ENCODE measurements at places on chromosomes 12 and 14. TPM values are rescaled to one million over a fixed set of nuclear protein-coding genes. Genes with fewer than 3 reads are reported as not detected.

DNA sequence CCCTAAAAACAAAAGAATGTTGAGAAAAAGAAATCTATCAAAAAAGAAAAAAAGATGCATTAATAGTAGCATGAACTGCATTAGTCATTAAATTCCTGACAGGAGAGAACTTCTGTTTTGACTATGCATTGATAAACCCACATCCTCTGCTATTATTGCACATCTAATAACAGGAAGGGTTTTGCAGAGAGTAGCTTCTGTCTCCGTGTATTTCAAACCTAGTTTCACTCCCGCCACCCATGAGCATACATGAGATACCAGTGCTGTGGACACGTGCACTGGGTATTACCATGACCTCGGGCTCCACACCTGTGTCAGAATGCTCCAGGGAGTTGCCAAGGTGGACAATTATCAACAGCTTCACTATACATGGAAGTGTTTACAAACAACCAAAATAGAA, 449.1 kb upstream of the SOX5 start:
- DNase-seq, result no peak
- H3K27me3 ChIP-seq, result no peaks in the 10 kb centered on the region

DNA sequence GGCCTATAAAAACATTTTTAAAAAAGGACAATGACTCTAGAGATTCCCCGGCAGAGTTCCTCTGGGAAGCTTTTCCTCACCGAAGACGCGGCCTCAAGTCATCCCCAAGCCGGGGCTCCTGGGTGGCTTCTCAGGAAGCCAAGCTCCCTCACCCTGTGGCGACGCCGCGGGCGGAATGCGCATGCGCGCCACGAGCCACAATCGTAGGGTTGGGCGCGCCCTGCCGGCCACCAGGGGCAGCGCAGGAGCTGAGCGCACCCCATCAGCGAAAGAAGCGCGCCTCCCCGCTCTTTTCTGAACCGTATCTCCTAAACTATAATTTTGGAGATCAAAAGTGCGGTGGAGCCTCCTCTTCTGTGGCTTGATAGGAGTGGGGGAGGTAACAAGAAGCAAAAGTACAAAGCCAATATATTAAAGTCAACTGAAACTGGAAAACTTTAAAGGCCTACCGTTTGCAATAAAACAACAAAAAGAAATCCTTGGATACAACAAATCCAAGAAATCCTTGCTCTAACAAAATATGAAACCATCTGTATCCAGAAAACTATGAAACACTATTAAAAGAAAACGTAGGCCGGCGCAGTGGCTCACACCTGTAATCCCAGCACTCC, 17.4 kb upstream of the CHFR start:
- peaks cover 31% of the 10 kb centered on the region for H3K27me3 ChIP-seq
- no peak overlapping the region for H3K4me3 ChIP-seq
- no peak overlapping the region for H3K27ac ChIP-seq
- H3K4me1 ChIP-seq, result no peaks in the 10 kb centered on the region
- DNase-seq, result peak; percentile 69
- H3K36me3 ChIP-seq, result no peaks in the 10 kb centered on the region

- peak; percentile 75 for DNase-seq
- no peaks in the 10 kb centered on the region for H3K36me3 ChIP-seq
- H3K27ac ChIP-seq, result no peak overlapping the region
- no peaks in the 10 kb centered on the region for H3K27me3 ChIP-seq
Observed at GRCh38 chr12:24778486-24779304, 170.2 kb downstream of the BCAT1 start.

DNA sequence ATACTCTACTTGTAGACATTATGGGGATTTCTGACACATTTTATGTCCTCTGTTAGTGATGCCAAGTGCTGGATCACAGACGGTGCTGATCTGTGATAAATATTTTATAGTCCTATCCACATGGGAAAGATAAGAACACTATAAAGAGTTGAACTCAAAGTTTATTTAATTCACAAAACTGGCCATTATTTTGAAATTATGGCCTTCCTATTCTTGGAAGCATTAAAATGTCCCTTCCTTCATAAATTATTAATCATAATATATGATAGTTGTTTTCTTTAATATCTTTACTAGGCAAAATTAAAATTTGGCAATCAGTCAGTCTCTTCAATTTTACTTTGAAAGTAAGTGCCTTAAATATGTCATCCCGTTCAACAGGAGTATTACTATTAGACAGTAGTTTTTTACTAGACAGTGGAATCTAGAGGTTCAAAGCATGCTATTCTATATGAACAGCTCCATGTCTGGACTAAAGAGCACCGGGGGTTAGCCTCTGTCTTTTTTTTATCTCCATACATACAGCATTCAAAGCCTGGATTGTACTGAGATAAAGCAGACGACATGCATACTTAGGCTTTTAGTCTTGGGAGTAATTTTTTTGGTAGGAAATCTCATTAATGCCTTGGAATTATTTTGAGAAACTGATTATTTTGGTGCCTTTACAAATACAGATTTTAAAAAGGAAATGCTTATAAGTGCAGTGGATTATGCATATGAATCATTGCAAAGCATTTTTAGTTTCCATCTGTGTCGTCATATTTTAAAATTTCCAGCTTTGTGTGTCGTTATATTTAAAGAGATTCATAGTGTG, 306.1 kb upstream of the RGS6 start:
- H3K27me3 ChIP-seq, result no peaks in the 10 kb centered on the region
- H3K4me1 ChIP-seq, result peaks cover 34% of the 10 kb centered on the region
- no peak for DNase-seq
- no peak overlapping the region for H3K27ac ChIP-seq
- no peak overlapping the region for H3K4me3 ChIP-seq

DNA sequence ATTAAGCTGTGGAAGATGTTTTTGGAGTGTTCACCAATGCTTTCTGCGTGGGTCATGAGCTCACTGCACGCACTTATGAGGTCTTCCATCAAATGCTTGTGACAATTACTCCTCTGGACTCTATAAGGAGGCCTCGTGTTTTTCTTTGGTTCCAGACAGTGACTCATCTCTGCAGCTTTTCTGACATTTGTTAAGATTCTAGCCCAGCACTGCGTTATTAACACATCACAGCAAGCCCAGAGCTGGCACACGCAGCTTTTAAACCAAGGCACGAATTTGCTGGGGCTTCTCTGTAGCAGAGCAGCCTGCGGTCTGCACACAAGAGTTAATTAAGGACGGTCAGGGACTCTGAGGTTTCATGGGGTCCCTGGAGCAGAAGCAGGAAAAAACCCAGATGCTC, 16.9 kb downstream of the MEG3 start:
- H3K4me3 ChIP-seq, result no peak overlapping the region
- no peaks in the 10 kb centered on the region for H3K36me3 ChIP-seq
- DNase-seq, result peak; percentile 75
- H3K27me3 ChIP-seq, result no peaks in the 10 kb centered on the region

- H3K27ac ChIP-seq, result no peak overlapping the region
- H3K4me1 ChIP-seq, result peaks cover 8% of the 10 kb centered on the region
- H3K27me3 ChIP-seq, result no peaks in the 10 kb centered on the region
- H3K36me3 ChIP-seq, result no peaks in the 10 kb centered on the region
- H3K4me3 ChIP-seq, result no peak overlapping the region
Observed at GRCh38 chr14:77889971-77890442, 90.1 kb downstream of the ADCK1 start.

- no peak for DNase-seq
- no peaks in the 10 kb centered on the region for H3K4me1 ChIP-seq
Observed at GRCh38 chr12:54684636-54685630, 36.8 kb upstream of the DCD start.

GRCh38 chr12:120019197-120019596, 30.2 kb downstream of the BICDL1 start:
- H3K27me3 ChIP-seq, result no peaks in the 10 kb centered on the region
- no peaks in the 10 kb centered on the region for H3K4me1 ChIP-seq
- DNase-seq, result no peak

DNA sequence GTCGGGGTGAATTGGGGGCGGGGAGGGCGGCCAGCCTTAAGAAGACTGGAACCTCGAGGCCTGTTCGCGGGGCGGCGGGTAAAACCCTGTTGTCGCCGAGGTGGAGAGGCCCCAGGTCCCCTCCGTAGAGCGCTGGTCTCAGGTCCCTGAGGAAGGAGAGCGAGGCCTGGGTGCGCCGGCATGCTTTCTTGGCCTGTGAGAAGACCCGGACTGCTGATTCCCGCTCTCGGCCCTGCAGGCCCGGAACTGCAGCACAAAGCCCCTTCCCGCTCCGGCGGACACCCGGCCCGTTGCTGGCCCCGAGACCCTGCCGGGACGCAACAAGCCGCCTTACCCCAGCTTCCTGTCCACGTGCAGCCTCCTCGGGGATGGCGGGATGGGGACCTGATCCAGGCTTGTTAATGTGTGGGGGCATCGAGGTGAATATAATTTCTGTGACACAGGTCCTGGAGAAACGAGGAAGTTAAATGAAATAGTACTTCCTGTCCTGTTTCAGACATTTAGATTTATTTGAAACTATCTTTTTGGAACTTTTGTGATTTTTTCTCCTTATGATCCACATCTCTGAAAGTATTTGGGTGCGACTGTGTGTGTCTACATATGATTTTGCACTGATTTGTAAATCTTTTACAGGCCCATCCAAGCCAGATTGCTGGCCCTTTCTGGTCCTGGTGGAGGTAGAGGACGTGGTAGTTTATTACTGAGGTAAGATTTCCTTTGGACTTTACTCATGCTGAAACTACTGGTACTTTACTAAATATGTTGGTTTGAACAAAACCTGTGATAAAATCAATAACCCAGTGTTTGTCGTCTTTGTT, 600 bp downstream of the PNN start:
- H3K27me3 ChIP-seq, result no peaks in the 10 kb centered on the region
- H3K27ac ChIP-seq, result peak overlapping the region; percentile 94
- H3K4me1 ChIP-seq, result peaks cover 12% of the 10 kb centered on the region
- peaks cover 44% of the 10 kb centered on the region for H3K36me3 ChIP-seq
- peak overlapping the region; percentile 51 for H3K4me3 ChIP-seq

DNA sequence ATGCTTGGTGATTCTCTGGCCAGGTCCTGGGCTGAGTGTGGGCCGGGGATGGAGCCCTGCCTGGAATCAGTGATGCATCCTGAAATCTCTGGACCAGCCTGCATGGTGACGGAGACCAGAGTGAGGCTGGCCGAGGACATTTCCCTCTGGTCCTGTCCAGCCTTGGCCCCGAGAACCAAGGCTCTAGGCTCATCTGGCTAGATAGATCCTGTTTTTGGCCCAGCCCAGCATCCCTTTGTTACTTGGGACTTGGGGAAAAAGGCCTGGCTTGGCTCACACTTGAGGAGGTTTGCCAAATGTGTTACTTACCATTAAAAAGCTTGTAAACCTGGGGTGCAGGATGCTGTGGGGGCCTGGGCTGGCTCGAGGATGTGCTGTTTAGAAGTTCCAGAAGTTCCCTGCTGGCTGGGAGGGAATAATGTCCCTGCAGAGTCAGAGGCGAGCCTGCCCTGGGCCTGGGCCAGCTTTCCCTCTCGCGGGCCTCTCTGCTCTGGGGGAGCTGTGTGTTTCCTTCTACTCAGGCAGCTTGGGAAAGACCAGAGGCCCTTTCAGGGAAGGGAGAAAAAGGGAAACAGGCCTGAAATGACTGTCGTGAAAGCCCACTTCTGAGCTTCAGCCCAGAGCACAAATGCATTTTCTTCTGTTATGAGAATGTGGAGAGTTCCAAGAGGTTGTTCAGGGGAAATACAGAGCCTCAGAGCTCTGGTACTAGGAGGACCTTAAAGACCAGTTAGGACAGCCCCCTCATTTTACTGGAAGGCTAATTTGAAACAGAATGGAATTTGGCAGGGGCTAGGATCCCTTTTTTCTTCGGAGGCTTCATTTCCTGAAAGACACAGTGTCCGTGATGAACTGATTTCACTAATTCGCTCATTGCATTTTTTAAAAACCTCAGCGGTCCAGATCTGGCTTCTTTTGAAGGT, 47.2 kb upstream of the CTDSP2 start:
- H3K27ac ChIP-seq, result peak overlapping the region; percentile 96
- H3K36me3 ChIP-seq, result no peaks in the 10 kb centered on the region
- no peaks in the 10 kb centered on the region for H3K27me3 ChIP-seq
- H3K4me1 ChIP-seq, result peaks cover 56% of the 10 kb centered on the region
- DNase-seq, result peak; percentile 85

DNA sequence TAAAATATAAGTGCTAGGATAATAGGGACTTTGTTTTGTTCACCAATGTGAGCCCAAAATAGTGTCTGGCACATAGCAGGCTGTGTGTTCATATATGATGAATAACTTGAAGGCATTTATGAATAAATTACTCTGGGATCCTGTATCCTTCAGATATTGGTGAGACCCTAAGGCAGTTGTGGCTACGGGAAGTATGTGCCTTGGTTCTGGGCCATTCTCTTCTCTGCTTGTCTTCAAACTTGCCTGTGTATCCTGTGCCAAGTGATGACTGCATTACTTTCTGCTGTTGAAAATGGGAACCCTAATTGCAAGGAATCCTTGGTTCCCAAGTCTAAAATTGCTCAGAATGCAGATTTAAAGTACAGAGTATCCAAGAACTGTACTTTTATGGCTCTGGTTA, 67.6 kb upstream of the KTN1 start:
- H3K27me3 ChIP-seq, result no peaks in the 10 kb centered on the region
- DNase-seq, result no peak
- H3K4me1 ChIP-seq, result no peaks in the 10 kb centered on the region

- no peak overlapping the region for H3K27ac ChIP-seq
- no peak for DNase-seq
- H3K27me3 ChIP-seq, result no peaks in the 10 kb centered on the region
- H3K4me1 ChIP-seq, result no peaks in the 10 kb centered on the region
Observed at GRCh38 chr14:55749201-55749812, 169.3 kb downstream of the KTN1 start.

- no peaks in the 10 kb centered on the region for H3K27me3 ChIP-seq
- H3K4me3 ChIP-seq, result no peak overlapping the region
- no peak for DNase-seq
- peak overlapping the region; percentile 29 for H3K27ac ChIP-seq
Observed at GRCh38 chr14:59249029-59249428, 60.6 kb downstream of the DAAM1 start.

NOXRED1 gene
- 0.07 TPM for total RNA-seq

LMBR1L gene
- 51.3 TPM for total RNA-seq

Data from cardiac muscle cell (in vitro differentiated cells and primary cell).